Stromal cell of bone marrow (primary cell): ENCODE measurements at places on chromosomes 1 and 21.
A peak's percentile ranks its signal among the peaks of the same experiment; 100 is the strongest.

DNA sequence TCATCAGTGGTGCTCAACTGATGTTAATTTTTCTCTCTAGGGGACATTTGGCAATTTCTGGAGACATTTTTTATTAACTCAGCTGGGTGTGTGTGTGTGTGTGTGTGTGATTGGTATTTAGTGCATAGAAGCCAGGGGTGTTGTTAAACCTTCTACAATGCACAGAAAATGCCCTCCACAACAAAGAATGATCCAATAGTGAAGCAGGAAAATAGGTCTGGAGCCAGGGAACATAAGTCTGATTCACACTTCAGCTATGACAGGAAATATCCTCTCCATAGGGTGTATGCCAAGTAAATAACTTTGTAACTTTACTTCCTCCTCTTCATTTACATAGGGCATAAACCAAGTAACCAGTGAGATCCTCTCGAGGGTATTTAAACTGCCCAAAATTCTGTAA, 25.1 kb upstream of the TMEM61 start:
- DNase-seq: no peak

DNA sequence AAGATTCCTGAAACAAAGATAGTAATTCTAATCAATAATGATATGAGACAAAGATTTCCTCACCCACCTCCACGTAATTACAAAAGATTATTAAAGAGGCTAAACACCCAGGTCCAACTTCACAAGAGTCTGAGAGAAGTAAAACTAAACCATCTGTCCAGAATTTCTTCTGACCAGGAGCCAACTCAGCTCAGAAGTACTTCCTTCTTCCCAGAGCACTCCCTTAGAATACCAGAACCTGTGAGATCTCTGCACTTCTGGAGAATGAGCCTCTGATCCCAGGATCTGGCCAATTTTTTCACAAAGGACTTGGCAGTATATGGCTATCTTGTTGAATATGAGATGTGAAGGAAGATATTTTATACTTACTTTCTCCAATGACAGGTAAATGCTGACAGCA, 120.6 kb upstream of the PALMD start:
- DNase-seq: no peak

GRCh38 chr1:221845650-221846371, 103.9 kb upstream of the DUSP10 start:
- no peak for DNase-seq

GRCh38 chr1:15455522-15455921, 1.0 kb upstream of the CELA2A start:
- DNase-seq: peak; percentile 19
